COR-L47 (cell line): ENCODE measurements at places on chromosomes 5 and 9.

DNA sequence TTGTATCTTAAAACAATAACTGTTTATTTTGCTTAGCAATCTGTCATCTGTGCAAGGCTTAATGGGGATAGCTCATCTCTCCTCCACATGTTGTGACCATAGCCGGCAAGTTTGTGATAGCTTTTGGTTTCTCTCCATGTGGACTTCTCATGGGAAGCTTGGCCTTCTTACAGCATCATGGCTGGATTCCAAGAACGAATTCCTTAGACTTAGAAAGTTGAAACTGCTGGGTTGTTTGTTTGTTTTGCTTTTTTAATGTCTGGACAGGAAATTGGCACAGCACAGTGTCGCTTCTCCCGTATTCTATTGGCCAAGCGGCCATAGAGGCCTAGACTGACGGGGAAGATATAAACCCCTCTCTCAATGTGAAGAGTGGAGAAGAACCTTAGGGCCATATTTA, 61.0 kb upstream of the PRDM9 start:
- no peak for DNase-seq

GRCh38 chr5:86986837-86987236, 280.8 kb upstream of the RASA1 start:
- DNase-seq = no peak

DNA sequence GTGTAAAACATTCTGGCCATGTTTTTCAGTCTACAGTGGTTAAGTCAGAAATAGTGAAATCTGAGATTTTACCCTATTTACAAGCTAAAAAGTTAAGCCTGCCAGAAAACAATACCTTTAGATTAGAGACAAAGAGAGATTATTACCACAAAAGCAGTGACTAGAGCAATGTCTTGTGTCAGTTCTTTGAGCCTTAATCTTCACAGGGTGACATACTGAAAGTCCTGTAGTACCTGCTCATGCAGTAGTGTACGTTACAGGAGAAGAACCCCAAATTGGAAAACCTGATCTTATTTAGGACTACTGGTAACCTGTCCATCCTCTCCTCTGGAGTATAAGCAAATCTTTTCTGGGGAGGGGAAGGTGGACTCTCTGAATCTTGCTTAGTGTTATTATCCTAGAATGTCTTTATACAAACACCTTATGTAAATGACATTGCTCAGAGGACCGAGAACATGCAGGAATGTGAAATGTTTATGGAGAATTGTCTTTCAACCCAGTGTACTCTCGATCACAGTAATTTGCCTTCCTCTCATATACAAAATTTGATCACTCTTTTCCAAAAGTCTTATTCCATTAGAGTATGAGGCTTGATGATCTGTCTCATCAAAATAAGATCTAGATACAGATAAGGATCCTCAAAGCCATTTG, 55.7 kb downstream of the ERBIN start:
- DNase-seq = no peak

- DNase-seq = no peak
Measured at GRCh38 chr5:91206734-91207133, 176.4 kb downstream of the ARRDC3 start.

DNA sequence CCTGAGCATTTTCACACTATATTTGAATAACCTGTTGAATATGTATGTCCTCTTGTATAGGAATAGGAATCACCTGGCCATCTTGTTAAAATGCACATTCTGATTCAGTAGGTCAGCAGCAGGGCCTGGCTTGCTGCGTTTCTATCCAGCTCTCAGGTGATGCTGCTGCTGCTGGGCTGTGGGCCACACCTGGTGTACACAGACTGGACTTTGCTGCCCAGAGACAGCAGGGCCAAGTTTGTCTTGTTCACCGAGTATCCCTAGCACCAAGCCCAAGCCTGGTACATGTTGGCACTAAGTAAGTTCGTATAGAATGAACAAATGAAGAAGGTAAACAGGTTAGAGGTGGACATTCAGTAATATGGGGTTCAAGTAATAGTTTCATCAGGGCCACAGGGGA, 151.3 kb downstream of the SPOCK1 start:
- DNase-seq = no peak

DNA sequence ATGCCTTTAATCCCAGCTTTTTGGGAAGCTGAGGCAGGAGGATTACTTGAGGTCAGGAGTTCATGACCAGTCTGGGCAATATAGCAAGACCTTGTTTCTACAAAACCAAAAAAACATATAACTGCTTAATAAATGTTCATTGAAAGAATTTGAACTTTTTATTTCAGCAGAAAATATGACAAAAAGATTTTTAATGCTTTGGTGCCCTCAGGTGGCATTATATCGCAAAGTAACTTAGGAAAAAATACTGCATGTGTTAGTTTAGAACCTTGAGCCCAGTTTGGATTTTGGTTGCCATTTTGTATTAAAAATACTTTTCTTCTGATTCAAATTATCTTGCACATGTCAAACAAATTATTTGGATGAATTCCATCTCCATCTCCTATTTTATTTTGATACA, 103.2 kb downstream of the GPBP1 start:
- no peak for DNase-seq

DNA sequence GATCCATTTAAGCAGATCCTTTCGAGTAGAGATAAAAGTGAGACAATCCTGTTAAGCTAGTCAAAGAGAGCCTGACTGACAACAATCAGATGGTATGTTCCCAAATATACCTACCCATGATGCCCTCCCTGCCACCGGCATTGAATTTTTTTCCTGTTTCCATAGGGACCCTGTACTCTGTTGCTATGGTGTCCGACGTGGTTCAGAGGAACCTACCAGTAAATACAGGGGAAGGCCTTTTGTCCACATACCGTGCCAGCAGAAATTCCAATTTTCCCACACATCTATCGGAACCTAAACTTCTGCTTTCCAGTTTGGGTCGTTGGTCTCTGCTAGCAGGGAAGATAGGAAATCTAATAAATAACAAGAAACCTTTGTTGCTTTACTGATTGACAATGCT, 64.7 kb downstream of the MEGF10 start:
- DNase-seq = no peak

- no peak for DNase-seq
Measured at GRCh38 chr9:136198605-136199083, 6.3 kb downstream of the LHX3 start.

DNA sequence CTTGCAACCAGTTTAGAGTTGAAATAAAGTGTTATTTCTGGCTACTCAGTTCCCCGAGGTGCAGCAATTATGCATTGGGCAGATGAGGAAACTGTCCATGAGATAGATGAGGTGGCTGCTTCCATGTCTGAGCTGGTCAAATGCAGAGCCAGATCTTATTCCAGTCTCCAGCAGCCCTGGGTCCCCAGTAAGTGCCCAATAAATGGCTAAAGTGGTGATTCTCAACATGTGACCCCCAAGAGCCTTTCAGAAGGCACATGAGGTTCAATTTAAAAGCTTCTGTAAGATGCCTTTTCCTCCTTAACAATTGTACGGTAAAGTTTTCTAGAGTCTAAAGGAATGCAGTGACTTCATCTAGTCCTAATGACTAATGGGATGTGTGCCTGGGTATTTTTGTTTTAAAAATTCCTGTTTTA, 17.5 kb downstream of the ATOX1 start:
- DNase-seq = no peak

GRCh38 chr9:93267681-93268505, 84.0 kb downstream of the WNK2 start:
- no peak for DNase-seq

- no peak for DNase-seq
Measured at GRCh38 chr9:23379842-23380241, 446.2 kb downstream of the ELAVL2 start.

- DNase-seq = no peak
Measured at GRCh38 chr5:91367344-91367743, 15.8 kb downstream of the ARRDC3 start.

DNA sequence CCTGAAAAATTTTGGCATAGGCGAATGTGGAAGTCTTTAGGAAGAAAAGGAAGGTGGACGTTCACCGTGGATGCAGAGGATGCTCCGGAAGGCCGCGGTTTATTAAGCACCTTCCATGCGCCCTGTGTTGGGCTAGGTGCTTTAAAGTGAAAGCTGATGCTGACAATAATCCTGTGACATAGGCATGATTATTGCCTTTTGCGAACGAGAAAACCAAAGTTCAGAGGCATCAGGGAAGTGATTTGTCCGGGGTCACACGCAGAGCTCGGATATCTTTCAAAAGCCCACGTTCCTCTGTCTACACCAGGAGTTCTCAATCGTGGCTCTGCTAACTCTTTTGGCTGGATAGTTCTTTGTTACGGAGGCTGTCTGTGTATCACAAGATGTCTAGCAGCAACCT, 12.0 kb upstream of the GABRP start:
- DNase-seq = no peak

- no peak for DNase-seq
Measured at GRCh38 chr5:139903450-139903794, 107.8 kb downstream of the PSD2 start.

DNA sequence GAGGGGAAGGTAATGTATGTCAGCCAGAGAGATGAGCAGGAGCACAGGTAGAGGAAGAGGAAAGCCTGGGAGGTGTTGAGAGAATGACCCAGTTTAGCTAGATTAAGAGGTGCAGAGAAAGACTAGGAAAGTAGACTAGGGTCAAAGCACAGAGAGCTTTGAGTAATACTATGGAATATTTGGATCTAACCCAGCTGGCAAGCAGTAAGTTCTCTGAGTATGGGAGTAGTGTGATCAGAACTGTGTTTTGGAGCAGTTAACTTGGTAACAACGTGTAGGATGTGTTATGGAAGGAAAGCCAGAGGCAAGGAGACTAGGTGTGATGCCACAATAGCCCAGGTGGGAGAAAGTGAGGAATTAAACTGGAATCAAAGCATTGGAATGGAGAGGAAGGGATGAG, 84.9 kb upstream of the PTGER4 start:
- no peak for DNase-seq

GRCh38 chr5:76046741-76047140, 36.4 kb upstream of the SV2C start:
- DNase-seq = no peak

GRCh38 chr9:121559183-121559582, 59.5 kb upstream of the GGTA1 start:
- no peak for DNase-seq

DNA sequence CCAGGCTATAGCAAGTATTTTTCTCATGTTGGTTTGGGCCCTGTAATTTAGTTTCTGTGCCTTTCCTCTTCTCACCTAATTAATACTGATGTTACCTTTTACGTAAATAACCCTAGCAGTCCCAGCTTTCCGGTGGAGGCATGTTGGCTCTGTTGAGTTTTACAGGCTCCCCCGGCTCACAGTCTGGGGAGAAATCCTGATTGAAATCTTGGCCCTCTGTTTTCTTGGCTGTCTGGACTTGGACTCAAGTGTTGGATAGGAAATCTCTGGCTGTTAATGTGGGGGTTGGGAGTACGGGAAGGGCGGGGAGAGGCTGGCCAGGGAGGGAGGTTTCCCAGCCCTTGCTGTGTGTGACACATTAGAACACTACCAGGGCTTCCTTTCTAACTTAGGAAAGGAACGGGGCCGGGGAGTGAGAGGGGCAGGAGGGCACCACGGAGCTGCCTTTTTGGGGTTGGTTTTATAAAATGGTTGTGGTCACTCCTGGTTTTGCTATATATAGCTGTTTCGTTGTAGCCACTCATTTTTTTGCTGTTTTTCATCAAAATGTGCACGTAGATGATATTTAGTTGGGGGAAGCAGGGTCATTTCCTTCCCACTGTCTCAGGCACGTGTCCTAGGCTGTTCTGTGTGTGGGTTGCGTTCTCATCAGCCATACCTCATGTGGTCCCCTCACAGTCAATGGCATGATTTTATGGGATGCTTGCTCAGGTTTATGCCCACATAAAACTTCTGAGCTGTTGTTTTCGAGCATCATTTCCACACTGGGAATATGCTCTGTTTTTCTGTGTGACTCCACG, 11.0 kb downstream of the TRIO start:
- DNase-seq = no peak

- DNase-seq = no peak
Measured at GRCh38 chr5:98794414-98795080, 21.1 kb downstream of the RGMB start.

- no peak for DNase-seq
Measured at GRCh38 chr9:105114964-105115728, 129.3 kb upstream of the SLC44A1 start.

DNA sequence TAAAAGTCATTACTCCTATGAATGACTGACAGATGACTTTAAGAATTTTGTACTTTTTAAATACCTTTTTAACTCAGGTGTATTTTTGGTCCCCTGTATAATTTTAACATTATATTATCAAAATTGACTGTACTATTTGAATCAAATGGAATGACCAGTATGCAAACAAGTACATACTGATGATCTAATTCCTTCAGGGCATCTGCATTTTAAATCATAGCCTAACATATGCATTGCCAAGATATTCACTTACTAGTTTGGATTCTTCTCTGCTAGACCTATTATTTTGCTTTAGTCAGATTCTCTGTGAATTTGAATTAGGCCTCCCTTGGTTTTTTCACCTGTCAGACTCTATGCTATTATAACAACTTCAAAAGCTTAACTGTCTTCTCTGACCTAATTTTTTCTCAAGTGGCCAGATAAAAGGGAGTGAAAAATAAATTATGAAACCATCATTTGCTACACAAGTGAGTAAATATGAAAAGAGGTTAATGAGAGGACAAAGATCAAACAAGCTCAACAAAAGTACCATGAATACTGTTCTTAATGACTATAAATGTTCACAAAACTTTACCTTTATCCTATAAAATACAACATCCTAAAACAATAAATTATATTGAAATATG, 1505.2 kb upstream of the CDH9 start:
- no peak for DNase-seq

GRCh38 chr9:125706651-125707471, at the start of gene MAPKAP1:
MAPKAP1 (minus strand) TSS chr9:125707208; CDS start chr9:125672574, 34,634 bp downstream.
- DNase-seq = peak; percentile 93

DNA sequence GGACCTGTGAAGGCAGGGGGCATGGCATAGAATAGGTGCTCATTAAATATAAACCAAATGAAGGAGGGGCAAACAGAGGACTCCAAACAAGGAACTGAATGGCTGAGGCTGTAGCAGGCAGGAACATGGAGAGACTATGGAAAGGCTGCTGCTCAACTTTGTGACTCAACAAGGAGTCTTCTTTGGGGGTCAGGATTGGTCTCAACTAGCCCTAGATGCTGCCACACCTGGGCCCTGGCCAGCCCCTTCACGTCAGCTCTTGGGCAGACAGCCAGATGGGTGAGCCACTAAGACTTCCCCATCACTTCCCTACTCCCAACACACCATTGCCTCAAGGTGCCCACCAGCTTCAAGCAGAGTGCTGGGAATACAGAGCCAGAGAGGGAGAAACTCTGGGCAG, 11.0 kb downstream of the RPP25L start:
- DNase-seq = no peak

- no peak for DNase-seq
Measured at GRCh38 chr9:72149231-72149975, at the start of gene GDA. GDA (plus strand) TSS chr9:72149440; CDS start chr9:72149560, 120 bp downstream.

GRCh38 chr5:38940230-38940858, 94.5 kb downstream of the OSMR start:
- no peak for DNase-seq
